Femur (tissue), 1 donor: ENCODE measurements at places on chromosomes 11 and 22.
A peak's percentile ranks its signal among the peaks of the same experiment; 100 is the strongest.

DNA sequence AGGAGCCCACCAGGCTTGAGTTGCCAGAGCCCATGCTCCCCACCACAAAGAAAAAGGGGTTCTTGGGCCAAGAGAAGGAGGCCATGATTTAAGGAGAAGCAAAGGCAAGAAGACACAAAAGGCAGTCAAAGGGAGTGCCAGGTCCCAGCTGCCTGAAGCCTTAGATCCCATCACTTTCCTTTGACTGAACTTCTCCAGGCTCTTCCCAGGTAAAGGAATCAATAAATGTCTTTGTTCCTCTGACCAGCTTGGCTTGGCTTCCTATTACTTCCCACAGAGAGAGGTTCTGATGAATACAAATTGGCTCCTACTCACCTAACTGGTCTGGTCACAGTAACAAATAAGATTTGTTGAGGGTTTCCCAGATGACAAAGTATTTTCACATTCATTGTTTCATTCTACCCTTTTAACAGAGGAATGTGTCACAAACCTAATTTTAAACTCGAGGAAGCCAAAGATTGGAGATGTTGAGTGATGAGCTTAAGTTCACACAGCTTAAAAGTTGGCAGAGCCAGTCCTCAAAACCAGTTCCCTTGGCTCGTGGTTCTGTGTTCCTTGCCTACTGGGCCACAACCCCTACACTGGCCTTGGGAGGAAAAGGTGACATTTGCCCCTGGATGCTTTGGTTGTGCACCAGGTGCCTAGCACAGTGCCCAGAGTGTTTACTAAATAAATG is 96.4 kb upstream of the SESN3 start:
- no peak for DNase-seq

DNA sequence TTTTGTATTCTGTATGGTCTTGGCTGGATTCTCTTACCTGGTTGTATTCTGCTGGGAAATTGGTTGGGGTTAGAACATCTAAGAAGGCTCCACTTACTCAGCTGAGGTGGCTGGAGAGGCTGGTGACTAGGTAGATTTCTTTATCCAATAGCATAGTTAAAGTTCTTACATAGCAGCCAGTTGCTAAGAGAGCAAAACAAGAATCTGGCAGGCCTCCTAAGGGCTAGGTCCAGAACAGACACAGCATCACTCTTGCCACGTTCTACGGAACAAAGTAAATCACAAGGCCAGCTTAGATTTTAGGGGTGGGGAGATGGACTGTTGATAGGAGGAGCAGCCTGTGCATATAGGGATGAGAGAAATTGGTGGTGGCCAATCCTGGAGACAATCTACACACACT is 141.3 kb upstream of the CCDC90B start:
- DNase-seq = peak; percentile 57

GRCh38 chr11:44065161-44065661 is 859 bp upstream of the ACCS start:
- no peak for DNase-seq

DNA sequence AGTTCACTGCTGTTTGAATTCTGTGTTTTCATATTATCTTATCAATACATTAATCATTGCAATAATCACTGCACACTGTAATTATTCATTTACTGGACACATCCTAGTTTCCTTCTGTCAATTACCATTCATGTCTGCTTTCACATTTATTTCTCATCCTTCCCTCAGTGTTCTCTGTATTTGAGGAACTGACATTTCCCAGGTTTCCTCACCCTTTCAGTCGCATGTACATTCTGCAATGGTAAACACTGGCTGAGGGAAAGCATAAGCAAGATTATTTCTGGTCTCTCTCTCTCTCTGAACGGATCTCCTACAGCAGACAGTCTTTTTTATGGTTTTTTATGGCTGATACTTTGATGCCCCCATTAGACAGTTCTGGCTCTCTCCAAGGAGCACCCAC is 4.2 kb upstream of the HBD start:
- no peak for DNase-seq

DNA sequence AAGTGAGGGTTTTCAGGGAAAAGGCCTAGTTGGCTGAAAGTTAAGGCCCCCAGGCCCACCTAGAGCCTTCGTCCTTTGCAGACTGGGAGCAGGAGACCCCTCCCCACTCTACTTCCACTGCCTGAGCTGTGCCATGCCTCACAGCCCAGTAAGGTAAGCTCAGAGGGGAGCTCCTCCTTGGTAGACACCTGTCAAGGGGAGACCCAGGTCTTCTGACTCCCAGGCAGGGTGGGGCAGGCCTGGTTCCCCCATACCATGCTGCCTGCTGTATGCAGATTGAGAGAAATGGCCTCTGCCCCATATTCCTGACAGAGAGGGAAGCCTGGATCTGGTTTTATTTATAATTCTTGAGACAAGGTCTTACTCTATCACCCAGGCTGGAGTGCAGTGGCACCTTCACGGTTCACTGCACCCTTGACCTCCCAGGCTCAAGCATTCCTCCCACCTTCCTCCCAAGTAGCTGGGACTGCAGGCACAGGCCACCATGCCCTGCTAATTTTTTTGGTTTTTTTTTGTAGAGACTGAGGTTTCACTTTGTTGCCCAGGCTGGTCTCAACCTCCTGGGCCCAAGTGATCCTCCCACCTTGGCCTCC is 697 bp downstream of the RAB36 start:
- no peak for DNase-seq

GRCh38 chr11:59284773-59285129 is 72.0 kb upstream of the MPEG1 start:
- DNase-seq = no peak

GRCh38 chr22:38870312-38870741 is 1.7 kb downstream of the CBX6 start:
- peak; percentile 89 for DNase-seq

- DNase-seq = no peak
Measured at GRCh38 chr11:5224538-5225479, 2.1 kb downstream of the HBB start.

DNA sequence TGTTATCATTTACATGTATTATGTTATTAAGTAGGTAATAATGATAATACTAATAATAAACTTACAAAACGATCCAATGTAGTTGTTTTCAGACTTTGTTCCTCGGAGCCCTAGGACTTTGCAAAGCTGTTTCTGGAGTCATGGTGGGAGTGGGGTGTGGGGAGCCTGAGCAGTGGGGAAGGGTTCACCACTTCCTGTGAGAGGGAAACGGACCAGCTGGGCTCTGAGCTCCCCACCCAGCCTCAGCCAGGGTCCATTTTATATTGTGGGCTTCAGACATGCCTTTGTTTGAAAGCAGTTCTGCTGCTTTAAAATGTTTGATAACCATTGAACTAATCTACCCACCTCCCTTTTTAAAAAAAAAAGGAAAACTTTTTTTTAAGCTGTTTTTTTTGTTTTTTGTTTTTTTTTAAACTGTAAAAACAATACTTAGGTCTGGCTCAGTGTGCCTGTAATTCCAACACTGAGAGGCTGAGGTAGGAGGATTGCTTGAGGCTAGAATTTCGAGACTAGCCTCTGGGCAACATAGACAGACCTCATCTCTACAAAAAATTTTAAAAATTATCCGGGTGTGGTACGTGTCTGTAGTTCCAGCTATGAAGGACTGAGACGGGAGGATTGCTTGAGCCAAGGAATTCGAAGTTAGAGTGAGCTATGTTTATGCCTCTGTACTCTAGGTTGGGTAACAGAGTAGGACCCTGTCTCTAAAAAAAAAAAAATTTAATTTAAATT is 7.0 kb downstream of the SERPING1 start:
- no peak for DNase-seq

- no peak for DNase-seq
Measured at GRCh38 chr11:35911013-35911412, 32.8 kb upstream of the LDLRAD3 start.

- no peak for DNase-seq
Measured at GRCh38 chr22:37211075-37211865, 1.0 kb downstream of the SSTR3 start.

DNA sequence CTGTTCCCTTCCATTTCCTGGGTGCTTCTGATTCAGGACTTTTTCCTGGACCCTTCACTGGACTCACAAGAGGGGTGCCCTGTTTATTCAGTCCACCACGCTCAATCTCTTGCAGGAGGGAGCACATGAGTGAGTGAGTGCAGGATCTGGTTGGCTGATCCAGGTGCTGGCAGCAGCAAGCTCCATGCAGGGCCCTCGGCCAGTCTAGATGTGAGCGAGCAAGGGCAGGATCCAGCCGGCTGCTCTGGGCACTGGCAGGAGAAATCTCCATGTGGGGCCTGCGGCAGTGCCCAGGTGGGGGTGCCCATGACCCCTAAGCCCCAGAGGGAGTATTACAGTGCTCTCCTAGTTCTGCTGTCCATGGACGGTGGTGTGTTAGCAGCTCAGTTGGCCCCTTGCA is 11.5 kb upstream of the FOLR3 start:
- DNase-seq = no peak

GRCh38 chr11:76234416-76235232 is 28.3 kb upstream of the WNT11 start:
- peak; percentile 74 for DNase-seq

DNA sequence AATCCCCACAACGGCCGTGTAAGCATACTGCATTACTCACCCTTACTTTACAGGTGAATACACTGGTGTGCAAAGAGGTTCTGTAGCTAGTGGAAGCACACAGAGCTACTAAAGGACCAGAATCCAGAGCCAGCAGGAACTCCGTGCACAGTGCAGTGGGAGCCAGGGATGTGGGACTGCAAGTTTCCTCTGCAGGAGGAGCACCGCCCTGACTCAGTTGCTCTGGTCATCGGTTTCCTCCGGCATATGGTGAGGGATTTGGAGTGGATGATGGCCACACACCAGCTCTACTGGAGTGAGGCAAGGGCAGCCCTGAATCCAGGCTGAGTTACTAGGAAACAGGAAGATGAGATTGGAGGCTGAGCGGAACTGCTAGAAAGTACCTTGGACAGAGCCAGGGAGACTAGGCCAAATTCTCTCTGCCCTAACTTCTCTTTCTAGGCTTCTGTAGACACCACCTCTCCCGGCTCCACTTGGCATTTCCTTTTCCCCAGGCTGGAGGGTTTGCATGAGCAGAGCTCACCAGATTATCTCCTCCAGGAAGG is 18.2 kb upstream of the C22orf42 start:
- no peak for DNase-seq

- DNase-seq = no peak
Measured at GRCh38 chr11:133515107-133515506, 17.2 kb downstream of the OPCML start.

DNA sequence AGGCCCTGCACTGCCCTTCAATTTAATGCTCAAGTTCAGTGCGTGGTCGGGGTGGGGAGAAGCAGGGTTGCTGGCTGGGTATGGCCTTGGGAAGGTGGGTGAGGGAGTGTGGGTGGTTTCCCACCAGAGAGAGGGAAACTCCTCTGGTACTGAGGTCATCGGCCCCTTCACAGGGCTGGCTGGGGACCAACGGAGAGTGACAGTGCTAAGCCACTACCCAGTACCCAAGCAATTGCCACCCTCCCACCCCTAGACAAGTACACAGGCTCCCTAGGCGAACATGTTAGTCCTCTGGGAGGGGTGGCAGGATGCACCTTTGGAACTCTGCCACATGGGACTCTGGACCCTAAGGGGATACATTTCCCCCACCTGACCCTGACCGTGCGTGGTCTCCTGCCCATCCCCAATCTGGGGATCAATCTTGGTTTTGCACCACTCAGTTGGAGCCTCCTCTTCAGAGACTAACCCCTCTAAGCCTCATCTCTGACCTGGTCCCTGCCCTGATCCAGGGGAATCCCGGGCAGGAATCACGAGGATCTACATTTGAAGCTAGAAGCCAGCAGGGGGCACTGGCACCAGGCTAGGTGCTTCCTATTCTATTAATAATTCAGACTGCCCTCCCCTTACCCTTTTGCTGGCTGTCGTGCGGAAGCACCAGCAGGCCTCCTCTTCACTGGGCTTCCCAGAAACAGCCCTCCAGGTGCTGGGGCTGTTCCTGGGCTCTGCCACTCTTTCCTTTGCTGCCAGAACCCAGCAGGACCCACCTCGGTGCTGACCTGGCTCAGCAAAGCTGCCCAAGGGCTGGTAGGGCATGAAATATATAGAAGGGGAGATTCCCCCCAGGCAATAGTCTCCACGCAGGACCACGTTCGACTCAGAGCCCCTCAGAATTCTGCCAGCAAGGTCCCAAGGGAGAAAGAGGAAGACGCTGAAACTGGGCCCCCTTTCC is 377.7 kb downstream of the TENM4 start:
- DNase-seq = no peak

DNA sequence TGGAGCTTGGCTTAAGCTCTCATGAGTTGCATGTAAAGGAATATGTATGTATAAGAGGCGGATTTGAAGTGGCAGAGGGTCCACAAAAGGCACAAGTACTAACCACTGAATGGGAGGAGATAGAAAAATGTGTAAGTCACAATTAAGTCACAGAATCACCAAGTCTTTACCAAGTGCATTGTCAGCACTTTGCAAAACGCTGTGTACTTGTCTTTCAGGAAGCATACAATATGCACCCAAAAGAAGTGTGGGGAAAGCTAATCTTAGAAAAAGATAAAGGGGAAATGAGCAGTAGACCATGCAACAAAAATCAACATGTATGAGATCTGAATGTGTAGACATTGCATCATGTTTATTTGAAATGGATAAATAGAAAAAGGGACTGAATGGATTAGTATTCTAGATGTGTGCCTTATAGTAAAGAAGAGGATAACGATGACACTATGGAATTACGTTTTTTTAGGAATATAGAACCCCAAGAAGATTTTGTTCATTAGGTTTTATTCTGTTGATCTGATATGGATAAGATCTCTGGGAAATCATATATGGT is 4.5 kb downstream of the CNTF start:
- no peak for DNase-seq
